ENCODE measurements at places on chromosomes 3 and 15. TPM values are rescaled to one million over a fixed set of nuclear protein-coding genes. Genes with fewer than 3 reads are reported as not detected.

The CDCP1 gene
- 0.41 TPM for total RNA-seq

The KCNMB2 gene
- not detected for total RNA-seq

The TEX55 gene
- not detected for total RNA-seq

The TMEM158 gene
- total RNA-seq, result not detected

The CAMK2N2 gene
- total RNA-seq, result not detected

The FEZF2 gene
- not detected for total RNA-seq

The GP5 gene
- total RNA-seq, result 0.64 TPM

The UROC1 gene
- total RNA-seq, result not detected

Data from activated naive CD4-positive, alpha-beta T cell treated with anti-CD3 and anti-CD28 coated beads for 36 hours (primary cell).